ENCODE measurements at places on chromosomes 5 and 9.

GRCh38 chr5:17327048-17327625 is 109.7 kb downstream of the BASP1 start:
- no peaks in the 10 kb centered on the region for H3K27me3 ChIP-seq
- H3K4me1 ChIP-seq, result no peaks in the 10 kb centered on the region
- DNase-seq, result no peak
- H3K4me3 ChIP-seq, result no peak overlapping the region
- H3K36me3 ChIP-seq, result no peaks in the 10 kb centered on the region

DNA sequence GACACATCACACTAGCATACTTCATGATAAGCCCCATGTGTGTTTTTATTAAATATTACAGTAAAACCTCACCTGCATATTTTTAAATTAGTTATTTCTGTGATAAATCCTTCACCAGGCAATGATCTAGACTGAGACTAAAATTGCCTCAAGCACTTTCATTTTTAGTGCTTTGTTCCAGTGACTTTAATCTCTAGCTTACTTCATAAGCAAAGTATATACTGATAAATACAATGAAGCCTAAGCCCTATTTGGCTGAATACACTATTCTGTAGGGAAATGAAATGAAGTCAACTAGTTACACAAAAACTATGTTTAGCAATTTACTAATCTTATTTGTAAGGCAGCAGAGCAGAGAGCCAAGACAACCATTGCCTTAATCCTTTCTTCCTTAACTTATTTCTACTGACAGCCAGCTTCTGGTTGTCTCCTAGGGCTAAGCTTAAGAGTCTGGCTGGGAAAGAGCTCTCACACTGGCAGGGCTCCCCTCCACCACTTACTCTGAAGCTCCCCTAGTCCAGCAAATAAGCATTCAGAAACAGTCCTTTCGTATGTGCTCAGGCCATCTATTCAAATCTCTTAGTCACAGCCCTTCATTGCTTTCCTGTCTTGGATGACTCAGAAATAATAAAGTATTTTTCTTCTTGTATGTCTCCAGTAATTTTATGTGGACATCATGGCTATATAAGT is 31.4 kb upstream of the MTAP start:
- no peaks in the 10 kb centered on the region for H3K4me1 ChIP-seq
- H3K27me3 ChIP-seq, result no peaks in the 10 kb centered on the region
- no peak overlapping the region for H3K4me3 ChIP-seq
- no peak overlapping the region for H3K27ac ChIP-seq
- no peaks in the 10 kb centered on the region for H3K36me3 ChIP-seq

- no peaks in the 10 kb centered on the region for H3K4me1 ChIP-seq
- DNase-seq, result no peak
- H3K36me3 ChIP-seq, result peaks cover 29% of the 10 kb centered on the region
- no peaks in the 10 kb centered on the region for H3K27me3 ChIP-seq
Measured at GRCh38 chr5:14748180-14748900, 83.8 kb downstream of the OTULIN start.

DNA sequence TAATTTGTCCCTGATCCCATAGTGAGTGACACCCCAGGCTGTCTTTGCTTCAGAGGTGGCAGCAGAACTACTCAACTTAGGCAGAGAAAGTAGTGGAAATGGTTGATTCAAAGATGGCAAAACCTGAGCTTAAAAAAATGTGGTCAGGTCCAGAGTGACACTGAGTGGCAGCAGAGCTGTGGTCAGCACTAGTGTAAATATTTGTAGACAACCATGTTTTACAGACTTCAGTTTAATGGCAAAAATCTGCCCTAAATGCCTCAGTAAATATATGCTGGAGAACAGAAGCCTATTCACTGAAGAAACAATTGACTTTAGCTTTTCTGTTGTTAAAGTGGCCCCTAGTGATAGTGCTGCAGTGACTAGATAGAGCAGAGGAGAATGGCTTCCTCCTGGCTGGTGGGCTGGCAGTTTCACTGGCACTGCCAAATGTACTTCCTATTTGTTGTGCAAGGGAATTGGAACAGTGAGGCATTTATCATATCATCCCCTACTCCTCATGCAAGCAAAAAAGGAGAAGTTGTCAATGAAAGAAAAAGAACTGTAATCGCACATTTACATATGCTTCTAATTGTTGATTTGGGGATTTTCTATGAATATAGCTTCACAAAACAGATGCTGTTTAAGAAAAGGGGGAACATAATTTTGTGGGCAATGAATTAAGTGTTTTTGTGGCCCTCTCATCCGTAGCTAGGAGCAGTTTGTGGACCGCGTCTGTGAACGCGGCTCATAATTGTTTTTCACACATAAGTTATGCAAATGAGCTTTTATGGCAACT is 12.0 kb downstream of the PBX3 start:
- peaks cover 11% of the 10 kb centered on the region for H3K4me1 ChIP-seq
- DNase-seq, result peak; percentile 95
- H3K27ac ChIP-seq, result peak overlapping the region; percentile 61

- DNase-seq, result no peak
- no peaks in the 10 kb centered on the region for H3K4me1 ChIP-seq
- no peaks in the 10 kb centered on the region for H3K27me3 ChIP-seq
- no peak overlapping the region for H3K27ac ChIP-seq
- no peak overlapping the region for H3K4me3 ChIP-seq
Measured at GRCh38 chr9:95903398-95903797, 27.9 kb downstream of the ERCC6L2 start.

GRCh38 chr5:122182491-122182921 is 53.2 kb downstream of the ZNF474 start:
- H3K36me3 ChIP-seq, result no peaks in the 10 kb centered on the region
- H3K27ac ChIP-seq, result peak overlapping the region; percentile 63
- no peaks in the 10 kb centered on the region for H3K27me3 ChIP-seq

GRCh38 chr9:85142496-85142911 is 473.0 kb downstream of the NTRK2 start:
- H3K27ac ChIP-seq, result peak overlapping the region; percentile 65
- no peak for DNase-seq
- H3K36me3 ChIP-seq, result no peaks in the 10 kb centered on the region

GRCh38 chr9:127076860-127077643 is 45.4 kb downstream of the ANGPTL2 start:
- no peaks in the 10 kb centered on the region for H3K27me3 ChIP-seq
- H3K4me1 ChIP-seq, result peaks cover 26% of the 10 kb centered on the region
- no peak for DNase-seq
- peaks cover 4% of the 10 kb centered on the region for H3K36me3 ChIP-seq
- H3K4me3 ChIP-seq, result no peak overlapping the region

GRCh38 chr5:76544268-76544926 is 78.8 kb downstream of the F2RL2 start:
- H3K27ac ChIP-seq, result no peak overlapping the region
- H3K27me3 ChIP-seq, result no peaks in the 10 kb centered on the region
- peaks cover 5% of the 10 kb centered on the region for H3K4me1 ChIP-seq

GRCh38 chr5:120926471-120926870 is 462.4 kb downstream of the PRR16 start:
- H3K4me1 ChIP-seq, result no peaks in the 10 kb centered on the region
- H3K27me3 ChIP-seq, result no peaks in the 10 kb centered on the region
- DNase-seq, result no peak
- H3K4me3 ChIP-seq, result no peak overlapping the region
- H3K36me3 ChIP-seq, result no peaks in the 10 kb centered on the region
- no peak overlapping the region for H3K27ac ChIP-seq

DNA sequence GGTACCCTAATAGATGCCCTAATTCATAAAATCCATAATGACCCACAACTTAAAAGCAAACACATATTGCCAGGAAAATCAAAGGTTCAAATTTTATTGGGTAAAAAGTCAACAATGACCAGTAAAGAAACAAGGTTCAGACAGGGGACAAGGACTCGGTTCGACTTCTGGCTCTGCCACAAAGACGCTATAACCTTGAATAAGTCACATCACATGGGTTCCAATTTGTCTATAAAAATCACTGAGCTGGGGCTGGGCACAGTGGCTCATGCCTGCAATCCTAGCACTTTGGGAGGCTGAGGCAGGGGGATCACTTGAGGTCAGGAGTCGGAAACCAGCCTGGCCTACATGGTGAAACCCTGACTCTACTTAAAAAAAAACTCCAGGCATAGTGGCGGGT is 80.5 kb downstream of the SERINC5 start:
- H3K27me3 ChIP-seq, result no peaks in the 10 kb centered on the region
- no peak overlapping the region for H3K4me3 ChIP-seq
- peaks cover 24% of the 10 kb centered on the region for H3K36me3 ChIP-seq
- DNase-seq, result no peak
- no peaks in the 10 kb centered on the region for H3K4me1 ChIP-seq

GRCh38 chr9:77843076-77843870 is 188.3 kb downstream of the GNAQ start:
- H3K4me1 ChIP-seq, result peaks cover 13% of the 10 kb centered on the region
- H3K27me3 ChIP-seq, result no peaks in the 10 kb centered on the region
- H3K4me3 ChIP-seq, result no peak overlapping the region
- no peak overlapping the region for H3K27ac ChIP-seq
- no peaks in the 10 kb centered on the region for H3K36me3 ChIP-seq

DNA sequence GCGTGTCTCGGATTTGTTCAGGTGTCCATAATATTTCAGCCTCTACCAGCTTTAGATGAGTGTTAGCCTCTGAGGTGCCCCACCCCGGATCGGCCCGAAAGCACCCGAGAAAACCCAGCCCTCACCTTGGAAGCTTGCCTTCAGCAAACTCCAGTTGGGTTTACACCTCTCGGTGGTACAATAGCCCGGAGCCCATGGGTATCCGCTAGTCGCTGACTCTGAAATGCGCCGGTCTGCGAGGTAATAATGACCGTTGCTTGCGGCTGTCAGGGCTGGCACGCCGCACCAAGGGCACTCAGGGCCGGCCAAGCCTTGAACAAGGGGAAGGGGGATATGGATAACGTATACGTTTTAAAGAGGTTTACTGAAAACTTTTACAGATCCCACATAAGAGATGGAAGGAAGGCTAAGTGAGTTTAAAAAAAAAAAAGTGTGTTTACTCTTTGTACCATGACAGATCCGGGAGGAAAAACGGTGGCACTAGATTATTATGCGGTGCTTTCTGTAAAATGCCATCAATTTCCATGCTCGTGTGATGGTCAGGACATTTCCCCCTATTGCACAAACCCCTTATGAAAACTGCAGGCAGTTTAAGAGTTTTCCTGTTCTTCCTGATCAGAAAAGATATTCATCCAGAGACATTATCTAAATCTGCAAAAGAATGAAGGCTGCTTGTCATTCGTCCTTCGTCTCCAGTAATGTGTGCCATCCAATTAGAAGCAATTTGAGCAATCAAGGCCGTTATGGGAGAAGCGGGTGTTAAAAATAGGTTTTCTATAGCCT is 124.2 kb downstream of the TMEM161B start:
- DNase-seq, result peak; percentile 86
- H3K27me3 ChIP-seq, result peaks cover 20% of the 10 kb centered on the region
- H3K27ac ChIP-seq, result peak overlapping the region; percentile 95
- peak overlapping the region; percentile 37 for H3K4me3 ChIP-seq

- no peak overlapping the region for H3K4me3 ChIP-seq
- H3K36me3 ChIP-seq, result no peaks in the 10 kb centered on the region
- no peak overlapping the region for H3K27ac ChIP-seq
- no peak for DNase-seq
Measured at GRCh38 chr5:31237174-31237573, 43.7 kb downstream of the CDH6 start.

- no peak overlapping the region for H3K4me3 ChIP-seq
- H3K27me3 ChIP-seq, result no peaks in the 10 kb centered on the region
Measured at GRCh38 chr5:36444582-36445418, 143.1 kb upstream of the RANBP3L start.

GRCh38 chr9:101636247-101636646 is 41.5 kb upstream of the PPP3R2 start:
- no peaks in the 10 kb centered on the region for H3K36me3 ChIP-seq
- no peaks in the 10 kb centered on the region for H3K4me1 ChIP-seq
- no peak for DNase-seq
- no peak overlapping the region for H3K27ac ChIP-seq
- H3K27me3 ChIP-seq, result no peaks in the 10 kb centered on the region

DNA sequence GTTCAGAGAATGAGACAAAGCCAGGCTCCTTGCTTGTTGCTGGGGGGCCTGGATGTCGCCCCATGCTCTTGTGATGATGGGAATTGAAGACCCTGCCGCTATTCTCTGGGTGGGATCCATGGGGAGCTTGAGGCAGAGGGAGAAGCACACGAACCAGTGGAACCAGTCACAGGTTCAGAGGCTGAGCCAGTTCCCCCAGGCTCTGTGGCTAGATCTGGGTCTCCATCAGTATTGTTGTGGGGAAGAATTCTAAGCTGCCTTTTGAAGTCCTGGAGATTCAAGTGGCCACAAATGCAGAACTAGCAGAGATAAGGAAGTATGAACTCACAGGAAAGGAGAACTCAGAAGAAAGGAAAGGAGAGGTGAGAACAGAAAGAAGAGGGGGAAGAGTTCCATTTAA is 219.4 kb downstream of the MSX2 start:
- peaks cover 2% of the 10 kb centered on the region for H3K27me3 ChIP-seq
- no peak overlapping the region for H3K4me3 ChIP-seq
- DNase-seq, result no peak
- H3K4me1 ChIP-seq, result no peaks in the 10 kb centered on the region
- H3K27ac ChIP-seq, result no peak overlapping the region

- H3K36me3 ChIP-seq, result no peaks in the 10 kb centered on the region
- H3K4me1 ChIP-seq, result no peaks in the 10 kb centered on the region
- H3K27ac ChIP-seq, result no peak overlapping the region
- H3K27me3 ChIP-seq, result no peaks in the 10 kb centered on the region
Measured at GRCh38 chr9:74534841-74535240, 37.7 kb downstream of the RORB start.

DNA sequence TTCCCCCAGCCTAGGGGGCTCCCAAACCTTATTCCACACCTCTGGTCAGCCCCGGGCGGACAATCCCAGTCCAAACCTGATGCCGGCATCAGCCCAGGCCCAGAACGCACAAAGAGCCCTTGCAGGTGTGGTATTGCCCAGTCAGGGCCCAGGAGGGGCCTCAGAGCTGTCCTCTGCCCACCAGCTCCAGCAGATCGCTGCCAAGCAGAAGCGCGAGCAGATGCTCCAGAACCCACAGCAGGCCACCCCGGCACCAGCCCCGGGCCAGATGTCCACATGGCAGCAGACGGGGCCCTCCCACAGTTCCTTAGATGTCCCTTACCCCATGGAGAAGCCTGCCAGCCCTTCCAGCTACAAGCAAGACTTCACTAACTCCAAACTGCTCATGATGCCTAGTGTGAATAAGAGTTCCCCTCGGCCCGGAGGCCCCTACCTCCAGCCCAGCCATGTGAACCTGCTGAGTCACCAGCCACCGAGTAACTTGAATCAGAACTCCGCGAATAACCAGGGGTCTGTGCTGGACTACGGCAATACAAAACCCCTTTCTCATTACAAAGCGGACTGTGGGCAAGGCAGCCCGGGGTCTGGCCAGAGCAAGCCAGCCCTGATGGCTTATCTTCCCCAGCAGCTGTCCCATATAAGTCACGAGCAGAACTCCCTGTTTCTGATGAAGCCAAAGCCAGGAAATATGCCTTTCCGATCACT is 27.6 kb upstream of the LTC4S start:
- peaks cover 43% of the 10 kb centered on the region for H3K36me3 ChIP-seq
- H3K27ac ChIP-seq, result no peak overlapping the region
- peaks cover 8% of the 10 kb centered on the region for H3K4me1 ChIP-seq

- no peaks in the 10 kb centered on the region for H3K36me3 ChIP-seq
- no peaks in the 10 kb centered on the region for H3K4me1 ChIP-seq
- H3K4me3 ChIP-seq, result no peak overlapping the region
- H3K27ac ChIP-seq, result no peak overlapping the region
- DNase-seq, result no peak
- H3K27me3 ChIP-seq, result no peaks in the 10 kb centered on the region
Measured at GRCh38 chr5:125065741-125066140, 319.3 kb upstream of the ZNF608 start.

- H3K4me1 ChIP-seq, result no peaks in the 10 kb centered on the region
- H3K4me3 ChIP-seq, result no peak overlapping the region
- H3K27me3 ChIP-seq, result no peaks in the 10 kb centered on the region
- no peak for DNase-seq
Measured at GRCh38 chr9:127319366-127320114, 55.0 kb downstream of the GARNL3 start.

Measured in spinal cord (tissue), 10 donors.